ENCODE measurements at places on chromosomes 6 and 20.
A peak's percentile ranks its signal among the peaks of the same experiment; 100 is the strongest.

DNA sequence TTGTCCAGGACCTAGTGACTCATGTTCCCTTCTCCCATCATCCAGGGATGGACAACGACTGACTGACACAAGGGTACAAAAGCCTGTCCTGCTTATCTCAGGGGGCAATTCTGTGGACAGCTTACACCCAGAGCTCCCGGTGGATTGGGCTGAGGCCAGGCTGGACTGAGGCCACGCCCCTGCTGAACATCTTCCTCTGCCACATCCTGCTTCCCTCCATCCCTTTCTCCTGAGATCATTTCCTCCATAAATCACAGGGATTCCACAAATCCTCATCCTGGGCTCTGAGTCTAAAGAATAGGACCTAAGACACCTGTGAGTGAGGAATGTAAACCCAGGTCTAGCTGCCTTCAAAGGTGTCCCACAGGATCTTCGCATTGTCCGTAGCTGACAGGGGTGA is 30.4 kb upstream of the RNF24 start:
- no peak for DNase-seq

- no peak for DNase-seq
These were observed 65.8 kb upstream of the CCDC167 start for GRCh38 chr6:37565267-37566110.

- no peak for DNase-seq
These were observed 5.4 kb downstream of the SMAP1 start for GRCh38 chr6:70673054-70673453.

DNA sequence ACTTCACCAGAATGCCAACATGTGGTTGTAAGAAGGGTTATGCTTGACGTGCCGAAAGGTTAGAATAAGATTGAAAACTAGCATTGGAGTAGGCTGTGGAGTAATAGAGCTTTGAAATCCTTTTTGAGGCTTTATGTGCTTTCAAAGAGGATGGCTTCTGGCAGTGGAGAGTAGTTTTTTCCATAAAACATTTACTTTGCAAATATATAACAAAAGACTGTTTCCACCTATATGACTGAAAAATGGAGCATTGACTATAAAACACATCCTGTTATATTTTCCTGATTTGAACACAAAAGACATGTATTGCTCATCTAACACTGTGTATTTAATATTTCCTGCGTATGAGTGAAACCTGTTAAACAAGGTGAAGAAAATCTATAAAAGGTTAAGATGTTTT is 38.8 kb downstream of the ZFAND3 start:
- DNase-seq = no peak

DNA sequence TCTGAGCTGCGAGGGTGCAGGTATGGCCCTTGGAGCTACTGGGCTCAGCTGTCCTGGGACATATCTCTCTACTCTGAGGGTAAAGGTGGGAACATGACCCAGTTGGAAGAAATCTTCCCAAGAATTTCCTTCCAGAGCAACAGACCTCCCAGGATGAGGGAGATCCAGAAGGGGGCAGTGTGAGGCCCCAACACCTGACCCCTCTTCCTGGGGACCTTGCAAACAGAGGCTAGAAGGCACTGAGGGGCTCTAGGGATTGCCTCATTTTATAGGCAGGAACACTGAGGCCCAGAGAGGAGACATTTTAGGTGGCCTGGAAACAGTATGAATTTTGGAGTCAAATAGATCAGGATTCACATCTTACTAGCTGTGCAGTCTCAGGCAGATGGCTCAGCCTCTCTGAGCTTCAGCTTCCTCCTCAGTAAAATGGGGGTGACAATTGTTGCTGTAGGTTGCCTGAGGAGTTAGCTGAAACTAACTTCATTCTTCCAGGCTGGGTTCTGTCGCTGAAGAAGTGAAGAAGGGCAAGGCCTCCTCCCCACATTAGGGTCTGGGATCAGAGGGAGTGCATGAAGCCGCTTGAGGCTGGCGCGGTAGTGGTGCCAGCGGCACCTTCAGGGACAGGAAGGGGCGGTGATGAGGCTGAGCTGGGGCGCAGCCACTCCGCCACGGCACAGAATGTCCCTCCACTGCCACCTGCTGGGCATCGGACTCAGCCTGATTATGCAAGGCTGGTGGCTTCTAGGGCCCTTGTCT is 11.4 kb downstream of the KCNK17 start:
- DNase-seq = peak; percentile 92

- DNase-seq = no peak
These were observed 64.8 kb downstream of the CARMIL1 start for GRCh38 chr6:25343984-25344383.

DNA sequence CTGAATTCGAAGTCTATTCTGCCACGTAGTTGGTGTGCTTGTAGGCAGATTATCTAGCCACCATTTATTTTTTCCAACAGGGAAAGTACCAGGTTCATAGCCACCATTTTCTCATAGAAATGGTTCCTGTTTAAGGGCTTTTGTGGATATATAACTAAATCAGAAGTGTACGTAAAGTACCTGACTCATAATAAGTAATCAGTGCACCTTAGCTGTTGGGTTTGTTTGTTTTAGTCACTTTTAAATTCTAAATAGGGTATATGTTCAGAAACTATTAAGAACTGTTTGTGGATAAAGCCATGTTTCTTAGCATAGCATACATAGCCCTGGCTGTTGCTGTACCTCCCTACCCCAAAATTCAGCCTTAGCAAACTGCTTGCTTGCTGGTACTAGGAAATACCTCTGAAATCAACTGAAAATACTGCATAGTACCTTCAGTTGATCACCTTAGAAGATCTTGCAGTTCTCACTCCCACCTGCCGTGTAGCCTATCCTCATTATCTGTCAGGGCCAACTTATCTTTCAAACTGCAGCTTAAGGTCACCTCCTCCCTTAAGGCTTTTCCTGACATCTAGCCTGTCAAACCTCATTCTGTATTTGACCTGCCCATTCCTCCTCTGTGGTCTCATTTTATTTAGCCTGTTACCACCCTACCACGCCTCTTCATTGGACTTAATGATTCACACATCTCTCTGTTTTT is 44.6 kb upstream of the COL10A1 start:
- no peak for DNase-seq

GRCh38 chr20:973785-974194 is 28.3 kb downstream of the RSPO4 start:
- peak; percentile 77 for DNase-seq

DNA sequence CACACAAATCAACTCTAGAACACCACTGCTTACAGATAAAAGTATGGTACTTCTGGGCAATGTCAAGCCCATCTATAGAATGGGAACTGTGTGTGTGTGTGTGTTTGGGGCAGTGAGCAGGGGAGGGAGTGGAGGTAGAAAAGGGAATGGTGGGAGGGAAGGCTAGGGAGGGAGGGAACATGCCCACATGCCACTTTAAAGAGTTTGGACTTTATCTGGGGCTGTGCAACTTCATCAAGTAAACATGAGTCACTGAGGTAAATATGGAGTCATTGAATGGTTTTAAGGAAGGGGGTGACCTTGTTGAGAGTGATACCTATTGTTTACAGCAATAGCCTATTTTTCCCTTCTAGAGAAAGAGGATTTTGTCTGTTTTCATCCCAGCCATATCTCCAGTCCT is 22.5 kb upstream of the RNGTT start:
- no peak for DNase-seq

GRCh38 chr6:21891080-21891479 is 297.5 kb downstream of the SOX4 start:
- DNase-seq = no peak

- no peak for DNase-seq
These were observed 131.9 kb upstream of the BTN3A2 start for GRCh38 chr6:26232940-26233648.

Data from GM13977 (cell line).